HFF-Myc (cell line): ENCODE measurements at places on chromosomes 12 and 14.
A peak's percentile ranks its signal among the peaks of the same experiment; 100 is the strongest.

GRCh38 chr14:20456971-20457370, 1.9 kb downstream of the APEX1 start:
- no peak for DNase-seq

DNA sequence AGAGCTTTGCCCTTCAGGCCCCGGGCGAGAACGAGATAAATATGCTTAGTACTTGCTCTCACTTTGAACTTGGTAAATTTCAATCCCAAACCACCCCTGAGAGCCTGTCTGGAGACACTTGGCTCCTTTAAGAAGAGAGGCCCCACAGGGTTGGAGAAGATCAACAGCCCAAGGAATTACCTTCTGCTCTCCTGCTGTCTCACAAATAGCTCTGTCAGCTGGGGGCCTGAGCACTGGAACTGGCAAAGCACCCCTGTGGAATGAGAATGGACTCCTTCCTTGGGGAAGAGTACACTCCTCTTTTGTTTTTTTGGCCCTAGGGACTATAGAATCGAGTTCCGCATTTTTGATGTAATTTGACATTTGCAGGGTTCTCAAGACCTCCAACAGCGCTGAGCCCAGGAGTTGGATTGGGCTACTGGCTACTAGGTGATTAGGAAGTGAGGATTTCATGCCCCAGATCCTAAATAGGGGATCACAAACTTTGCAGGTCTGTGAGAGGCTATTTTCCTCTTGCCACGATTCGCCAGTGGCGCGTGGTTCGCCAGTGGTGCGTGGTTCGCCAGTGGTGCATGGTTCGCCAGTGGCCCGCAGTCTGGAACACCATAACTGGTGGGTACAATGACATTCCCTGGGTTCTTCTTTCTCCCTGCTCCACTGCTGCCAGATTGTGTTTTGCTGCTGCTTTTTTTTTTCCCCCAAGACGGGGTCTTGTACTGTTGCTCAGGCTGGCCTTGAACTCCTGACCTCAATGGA, 17.8 kb upstream of the MEG3 start:
- no peak for DNase-seq

GRCh38 chr12:110857528-110857927, 10.7 kb downstream of the CCDC63 start:
- no peak for DNase-seq

DNA sequence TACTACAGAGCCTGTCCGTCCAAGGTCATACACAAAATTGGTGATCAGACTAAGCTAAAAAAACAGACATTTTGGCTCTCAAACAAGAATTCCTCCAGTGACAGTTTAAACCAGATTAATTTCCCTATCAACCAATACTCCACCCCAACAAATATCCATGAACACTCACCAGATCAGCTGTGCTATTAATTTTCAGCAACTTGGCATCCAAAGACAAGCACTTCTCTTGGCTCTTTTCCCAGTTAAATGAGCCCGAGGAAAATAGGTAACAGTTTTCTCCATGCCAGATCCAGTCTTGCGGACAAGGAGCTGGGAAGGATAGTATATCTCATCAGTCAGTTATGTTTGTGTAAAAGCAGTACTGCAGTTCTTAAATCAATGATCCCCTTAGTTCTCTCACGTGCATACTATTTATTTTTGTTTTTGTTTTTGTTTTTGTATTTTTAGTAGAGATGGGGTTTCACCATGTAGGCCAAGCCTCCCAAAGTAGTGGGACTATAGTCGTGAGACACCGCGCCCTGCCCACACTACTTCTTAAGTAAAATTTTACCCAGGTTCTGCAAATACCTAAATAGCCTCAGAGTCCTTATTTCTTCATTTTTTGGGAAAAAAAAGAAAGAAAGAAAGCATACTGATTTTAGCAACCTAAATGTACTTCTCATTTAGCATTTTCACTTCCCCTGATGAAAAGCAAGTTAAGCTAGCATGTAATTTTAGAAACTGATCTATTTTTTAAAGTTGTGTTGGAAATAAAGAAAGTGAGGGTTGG, 11.1 kb downstream of the OLR1 start:
- no peak for DNase-seq

DNA sequence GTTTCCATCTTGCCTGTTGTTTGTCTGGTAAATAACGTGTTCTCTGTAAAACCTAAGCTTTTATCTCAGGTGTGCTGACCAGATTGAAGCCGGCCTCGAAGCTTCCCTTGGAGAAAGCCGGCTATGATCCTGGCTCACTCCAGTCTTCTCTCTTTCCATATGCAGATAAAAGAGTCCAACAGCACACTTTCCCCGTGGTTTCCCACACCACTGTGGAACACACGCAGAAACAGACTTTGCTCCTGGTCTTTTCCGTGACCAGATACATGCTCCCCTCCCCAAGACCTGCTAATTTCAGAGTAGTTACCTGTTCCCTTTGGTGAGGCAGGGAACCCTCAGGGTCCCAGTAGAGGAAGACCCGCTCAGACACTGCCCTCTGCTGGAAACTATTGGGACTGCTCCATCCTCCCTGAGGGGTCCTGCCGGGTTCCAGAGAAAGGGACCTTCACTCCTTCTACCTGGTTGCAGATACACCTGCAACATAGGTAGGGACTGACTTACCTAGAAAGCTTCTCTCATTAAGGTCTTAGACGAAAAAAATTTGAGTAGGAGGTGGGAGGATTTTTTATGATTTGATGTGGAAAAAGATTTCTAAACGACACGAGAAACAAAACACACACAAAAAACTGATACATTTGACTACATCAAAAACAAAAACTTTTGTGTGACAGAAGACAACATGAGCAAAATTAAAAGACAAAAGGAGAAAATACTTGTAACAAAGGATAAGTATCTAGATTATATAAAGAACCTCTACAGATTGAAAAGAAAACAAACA, 415.4 kb upstream of the CCDC196 start:
- DNase-seq = no peak

DNA sequence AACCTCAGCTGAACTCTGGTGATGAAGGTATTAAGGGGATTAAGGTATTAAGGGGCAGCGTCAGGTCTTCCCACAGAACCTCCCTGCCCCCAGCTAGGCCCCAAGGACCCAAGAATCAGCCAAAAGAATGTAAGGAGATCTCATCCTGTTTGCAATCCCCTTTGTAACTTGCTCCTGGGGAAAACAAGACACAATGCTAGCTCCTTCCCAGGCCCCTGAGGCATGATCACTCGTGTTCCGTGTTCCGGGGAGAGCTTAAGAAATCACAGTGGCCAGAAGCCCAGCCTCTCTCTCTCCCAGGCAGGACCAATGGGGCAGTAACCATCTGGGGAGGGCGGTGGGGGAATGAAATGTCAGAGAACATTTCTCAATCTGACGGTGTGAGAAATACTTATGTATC, 33.2 kb downstream of the PIGH start:
- DNase-seq = no peak

DNA sequence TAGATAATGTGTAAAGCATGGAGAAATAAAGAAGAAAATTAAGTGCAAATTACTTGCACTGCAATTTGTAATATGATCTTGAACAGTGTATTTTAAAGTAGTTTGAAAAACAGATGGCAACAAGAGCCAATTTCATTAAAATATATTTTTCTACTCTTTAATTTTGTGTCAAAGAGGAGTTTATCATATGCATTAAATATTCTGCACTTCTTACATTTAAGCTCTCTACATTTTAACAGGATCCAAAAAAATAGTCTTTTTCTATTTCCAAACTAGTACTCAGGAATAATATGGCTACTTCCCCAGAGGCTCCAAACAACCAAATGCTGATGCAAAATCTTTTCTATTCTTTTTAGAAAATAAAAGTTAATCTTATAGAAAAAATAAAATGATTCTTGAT, 1221.5 kb downstream of the FSCB start:
- DNase-seq = no peak

DNA sequence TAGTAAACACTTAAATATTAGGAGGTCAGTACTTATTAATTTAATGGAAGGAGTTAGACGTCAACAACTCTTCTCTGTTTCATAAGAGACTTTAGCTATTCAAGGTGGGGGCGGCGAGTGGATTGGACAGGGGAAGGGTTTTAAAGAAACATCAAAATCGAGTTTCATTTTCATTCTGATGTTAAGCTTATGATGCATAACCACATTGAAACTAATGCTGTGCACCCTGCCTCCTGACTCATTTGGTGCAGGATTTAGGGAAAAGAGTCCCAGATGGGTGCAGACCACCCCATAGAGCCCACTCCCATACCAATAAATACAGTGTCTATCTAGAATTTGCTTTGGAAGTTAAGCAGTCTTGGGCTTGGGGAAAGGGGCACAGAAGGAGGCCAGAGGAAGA, 7.4 kb downstream of the ZBTB39 start:
- no peak for DNase-seq

DNA sequence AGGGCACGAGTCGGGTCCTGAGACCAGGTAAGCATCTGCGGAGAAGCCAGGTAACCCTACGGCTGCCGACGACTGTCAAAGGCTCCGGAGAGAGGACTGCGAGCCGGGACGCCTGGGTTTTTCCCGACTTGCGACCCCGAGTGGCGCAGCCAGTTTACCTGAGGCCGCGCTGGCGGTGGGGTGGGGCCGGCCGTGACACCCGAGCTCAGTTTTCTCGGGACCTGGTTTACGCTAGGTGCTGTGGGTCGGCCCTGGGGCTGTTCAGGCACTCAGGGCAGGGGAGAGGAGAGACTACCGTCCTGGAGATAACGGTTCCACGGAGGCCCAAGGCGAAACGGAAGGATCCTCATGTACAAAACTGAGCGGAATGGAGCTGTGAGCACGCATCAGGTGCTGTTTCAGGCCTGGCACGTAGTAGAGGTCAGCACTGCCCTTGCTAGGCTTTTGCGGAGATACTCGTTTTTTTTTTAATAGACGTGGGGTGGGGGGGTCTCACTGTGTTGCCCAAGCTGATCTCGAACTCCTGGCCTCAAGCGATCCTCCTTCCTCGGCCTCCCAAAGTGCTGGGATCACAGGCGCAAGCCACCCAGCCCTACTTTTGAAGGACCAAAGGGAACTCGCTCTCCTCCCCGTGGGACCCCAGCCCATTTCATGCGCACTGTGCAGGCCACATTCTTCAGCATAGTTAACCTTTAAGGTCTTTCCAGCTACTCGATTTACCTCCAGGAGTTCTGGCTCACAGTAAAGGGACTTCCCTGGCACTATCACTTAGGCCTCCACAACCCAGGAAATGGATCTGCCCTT, 471 bp downstream of the MTRFR start:
- DNase-seq = no peak

DNA sequence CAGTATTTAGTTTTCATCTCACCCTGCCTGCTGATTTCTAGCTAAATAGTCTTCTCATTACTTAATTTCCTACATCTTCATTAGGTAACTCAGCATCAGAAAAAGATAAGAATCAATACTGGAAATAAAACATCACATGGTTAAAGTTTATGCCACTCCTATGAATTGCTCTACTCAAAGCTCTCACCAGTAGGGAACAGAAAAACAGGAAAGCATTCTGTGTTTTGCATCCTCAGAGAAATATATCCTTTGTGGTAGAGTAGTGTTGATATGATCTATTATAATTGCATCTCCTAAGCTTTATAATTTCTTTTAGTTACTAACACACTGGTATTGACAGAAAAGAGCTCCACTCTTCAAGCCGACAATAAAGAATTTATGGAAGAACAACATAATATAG, 9.9 kb downstream of the CPNE8 start:
- no peak for DNase-seq

GRCh38 chr12:6215932-6216494, 15.8 kb downstream of the CD9 start:
- DNase-seq = peak; percentile 49

DNA sequence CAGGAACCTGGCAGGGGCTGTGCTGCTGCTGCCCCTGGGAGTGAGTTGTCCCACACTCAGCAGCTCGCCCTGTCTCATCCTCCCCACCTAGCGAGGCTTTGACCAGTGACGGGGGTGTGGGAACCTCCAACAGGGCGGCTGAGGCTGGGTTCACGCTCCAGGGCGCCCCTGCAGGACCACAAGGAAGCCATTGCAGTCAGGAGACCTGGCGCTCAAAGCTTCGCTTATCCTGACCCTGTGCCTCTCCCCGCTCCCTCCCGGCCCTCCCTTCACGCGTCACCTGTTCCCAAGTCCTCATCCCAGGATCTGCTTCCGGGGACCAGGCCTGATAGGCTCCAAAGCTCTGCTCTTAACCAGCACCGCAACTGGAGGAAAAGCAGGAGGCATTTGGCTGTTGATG, 272.0 kb upstream of the SFSWAP start:
- DNase-seq = no peak

- no peak for DNase-seq
Measured at GRCh38 chr12:131264635-131265034, 310.9 kb downstream of the ADGRD1 start.

DNA sequence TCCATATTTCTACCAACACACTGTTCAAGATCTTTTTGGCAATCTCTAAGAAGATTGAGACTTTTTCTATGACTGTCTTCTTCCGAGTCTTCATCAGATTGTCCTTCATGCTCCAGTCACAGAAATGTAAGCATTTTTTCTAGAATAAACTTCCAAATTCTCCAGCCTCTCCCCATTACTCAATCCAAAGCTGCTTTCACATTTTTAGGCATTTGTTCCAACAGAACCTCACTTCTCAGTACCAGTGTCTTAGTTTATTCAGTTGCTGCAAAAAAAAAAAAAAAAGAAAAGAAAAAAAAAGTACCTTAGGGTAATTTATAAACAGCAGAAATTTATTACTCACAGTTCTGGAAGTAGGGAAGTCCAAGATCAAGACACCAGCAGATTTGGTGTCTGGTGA, 290.8 kb upstream of the NOVA1 start:
- no peak for DNase-seq

DNA sequence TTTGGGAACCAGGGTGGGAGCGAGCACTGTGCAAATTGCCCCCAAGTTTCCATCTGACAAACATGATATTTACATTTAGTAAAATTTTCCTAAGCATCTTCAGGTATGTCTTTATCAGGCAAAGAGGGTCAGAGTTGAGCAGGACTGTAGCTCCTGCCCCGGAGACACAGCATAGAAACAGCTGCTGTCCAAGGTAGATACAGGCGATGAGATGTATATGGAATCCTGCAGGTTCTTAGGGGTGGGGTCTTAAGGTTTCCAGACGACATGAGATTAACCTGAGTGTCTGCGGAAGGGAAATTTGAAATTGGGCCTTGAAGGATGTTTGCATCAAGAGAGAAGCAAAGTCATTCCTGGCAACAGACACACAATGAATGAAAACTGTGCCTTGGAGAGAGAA, 998.8 kb downstream of the AACS start:
- no peak for DNase-seq

- no peak for DNase-seq
Measured at GRCh38 chr12:132525011-132525832, 35.3 kb downstream of the FBRSL1 start.

- DNase-seq = no peak
Measured at GRCh38 chr14:94686511-94687160, 74.4 kb downstream of the SERPINA3 start.

- DNase-seq = no peak
Measured at GRCh38 chr12:14664434-14665023, 31.9 kb downstream of the GUCY2C start.

GRCh38 chr14:26410189-26410685, 187.6 kb downstream of the NOVA1 start:
- DNase-seq = no peak
